ENCODE measurements at places on chromosomes 7 and 10.

GRCh38 chr7:43735403-43735801, 6.1 kb upstream of the COA1 start:
- no peak for DNase-seq

DNA sequence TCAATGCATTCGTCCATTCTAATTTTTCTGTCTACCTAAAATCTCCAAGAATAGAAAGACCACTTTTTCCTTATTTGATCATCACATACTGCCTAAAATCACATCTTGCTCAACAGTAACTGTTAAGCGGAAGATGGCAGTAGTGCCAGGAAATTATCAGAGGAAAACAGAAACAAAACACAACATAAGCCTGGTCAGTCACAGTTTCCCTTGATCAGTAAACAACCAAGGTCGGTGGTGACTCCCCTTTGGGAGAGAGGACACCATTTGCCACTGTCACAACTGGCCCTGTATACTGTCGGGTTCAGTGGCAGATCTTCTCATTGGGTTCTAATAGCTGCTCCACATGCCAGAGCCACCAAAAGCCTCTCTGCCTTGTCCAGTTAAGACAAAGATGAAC, 106.6 kb downstream of the PLXNA4 start:
- DNase-seq = no peak

DNA sequence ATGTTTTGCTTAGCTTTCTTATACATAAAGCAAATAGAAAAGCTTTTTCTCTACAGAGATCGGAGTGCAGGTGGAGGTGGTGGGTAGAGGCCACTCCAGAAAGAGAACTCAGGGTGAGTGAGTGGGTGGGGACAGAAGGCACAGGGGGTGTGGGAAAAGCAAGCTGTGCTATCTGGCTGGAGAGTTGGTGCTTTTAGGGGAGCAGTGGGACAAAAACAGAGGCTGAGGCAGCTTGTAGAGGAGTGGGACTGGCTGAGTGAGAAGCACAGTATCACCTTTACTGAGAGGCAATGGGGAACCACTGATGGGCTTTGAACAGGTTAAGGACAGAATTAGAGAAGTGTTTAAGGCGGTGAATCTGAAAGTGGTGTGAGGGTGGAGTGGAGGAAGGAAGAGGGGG, 275.3 kb downstream of the TCF7L2 start:
- DNase-seq = no peak

- DNase-seq = no peak
Measured at GRCh38 chr7:2666588-2667250, 21.3 kb upstream of the AMZ1 start.

DNA sequence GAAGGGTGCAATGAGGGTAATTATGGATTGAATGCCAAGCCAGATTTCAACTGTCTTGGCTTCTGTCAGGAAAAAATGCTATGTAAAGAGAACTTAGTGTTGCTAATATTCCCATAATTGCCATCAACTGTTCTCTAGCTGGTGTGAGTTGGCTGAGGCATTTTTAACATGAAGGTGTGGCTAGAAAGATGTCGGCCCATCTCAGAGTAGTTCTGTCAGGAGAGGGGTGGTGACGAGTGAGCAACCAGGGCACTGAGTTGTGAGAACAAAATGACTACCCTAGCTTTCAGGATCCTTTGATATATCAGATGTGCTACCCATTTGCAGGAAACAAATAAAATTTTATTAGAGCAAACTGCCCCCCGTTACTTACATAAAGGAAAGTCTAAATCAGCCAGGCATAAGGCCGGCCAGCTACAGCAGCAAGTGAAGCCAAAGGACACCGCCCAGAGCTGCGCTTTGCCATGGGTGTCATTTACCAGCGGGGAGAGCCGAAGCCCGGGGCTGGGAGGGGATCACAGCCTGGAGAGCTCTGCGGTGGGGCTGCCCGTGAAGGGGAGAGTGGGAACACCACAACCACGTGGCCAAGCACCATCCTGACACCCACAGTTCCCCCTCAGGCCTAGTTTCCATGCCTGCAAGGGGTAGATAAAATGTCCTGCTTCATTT, 141.4 kb downstream of the ICA1 start:
- no peak for DNase-seq

DNA sequence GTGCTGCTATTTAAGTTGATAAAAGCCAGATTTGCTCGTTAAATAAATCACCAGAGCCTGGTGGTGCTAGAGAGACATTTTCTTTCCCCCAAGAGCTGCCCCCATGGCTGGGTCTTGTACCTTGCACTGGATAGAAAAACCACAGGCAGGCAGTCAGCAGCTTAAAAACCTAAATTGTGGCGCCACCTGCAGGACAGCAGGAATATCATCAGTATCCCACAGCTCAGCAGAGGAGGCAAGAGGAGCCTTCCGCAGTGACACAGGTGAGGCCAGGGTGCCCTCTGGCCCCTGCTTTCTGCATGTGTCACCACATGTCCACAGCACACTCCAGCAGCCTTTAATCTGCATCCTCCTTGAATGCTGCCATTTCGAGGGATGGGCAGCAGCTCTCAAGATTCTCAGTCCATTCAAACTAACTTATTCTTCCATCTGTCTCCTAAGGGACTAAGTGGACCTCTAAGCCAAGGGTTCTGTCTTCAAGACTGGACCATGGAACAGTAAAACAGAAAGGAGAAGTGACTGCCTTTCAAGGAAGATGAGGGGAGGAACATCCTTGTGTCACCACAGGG, 4.5 kb upstream of the PLXNA4 start:
- DNase-seq = peak; percentile 57

Data from stimulated activated CD4-positive, alpha-beta T cell treated with anti-CD3 and anti-CD28 coated beads, Interleukin-4, amount 100 ng/mL, for 1 hour (primary cell).